ENCODE measurements at places on chromosomes 1 and 21.

- no peak for DNase-seq
Measured at GRCh38 chr1:182332261-182333060, 59.1 kb downstream of the GLUL start.

- DNase-seq, result no peak
Measured at GRCh38 chr1:197915260-197915861, 1.8 kb upstream of the LHX9 start.

DNA sequence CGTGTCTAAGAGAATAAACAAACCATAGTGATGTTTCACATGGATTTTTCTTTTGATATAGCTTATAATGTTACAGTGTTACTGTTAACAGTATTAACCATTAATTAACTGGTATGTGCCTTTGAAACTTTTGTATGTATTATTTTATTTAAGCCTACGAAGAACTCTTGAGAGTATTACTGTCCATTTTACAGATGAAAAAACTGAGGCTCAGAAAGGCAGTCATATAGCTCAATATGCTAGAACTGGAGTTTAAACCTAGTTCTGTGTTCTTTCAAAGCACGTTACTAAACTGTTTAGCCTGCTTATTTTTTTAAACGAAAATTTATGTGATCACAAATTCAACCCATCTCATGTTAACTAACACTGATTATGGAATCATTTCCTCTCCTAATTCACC is 83.5 kb downstream of the POU2F1 start:
- no peak for DNase-seq

- DNase-seq, result peak; percentile 17
Measured at GRCh38 chr21:41709965-41710822, 56.7 kb downstream of the RIPK4 start.

- DNase-seq, result no peak
Measured at GRCh38 chr1:94871031-94871430, 50.9 kb downstream of the SLC44A3 start.

- DNase-seq, result no peak
Measured at GRCh38 chr1:17802164-17802563, 47.0 kb downstream of the ACTL8 start.

DNA sequence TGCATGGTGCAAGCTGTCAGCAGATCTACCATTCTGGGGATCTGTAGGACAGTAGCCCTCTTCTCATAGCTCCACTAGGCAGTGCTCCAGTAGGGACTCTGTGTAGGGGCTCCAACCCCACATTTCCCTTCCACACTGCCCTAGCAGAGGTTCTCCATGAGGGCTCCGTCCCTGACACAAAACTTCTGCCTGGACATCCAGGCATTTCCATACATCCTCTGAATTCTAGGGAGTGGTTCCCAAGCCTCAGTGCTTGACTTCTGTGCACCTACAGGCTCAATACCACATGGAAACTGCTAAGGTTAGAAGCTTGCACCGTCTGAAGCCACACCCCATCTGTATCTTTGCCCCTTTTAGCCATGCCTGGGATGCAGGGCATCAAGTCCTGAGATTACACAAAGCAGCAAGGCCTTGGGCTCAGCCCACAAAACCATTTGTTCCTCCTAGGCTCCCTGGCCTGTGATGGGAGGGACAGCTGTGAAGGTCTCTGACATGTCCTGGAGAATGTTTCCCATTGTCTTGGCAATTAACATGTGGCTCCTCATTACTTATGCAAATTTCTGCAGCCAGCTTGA is 117.0 kb upstream of the NFIA start:
- no peak for DNase-seq

DNA sequence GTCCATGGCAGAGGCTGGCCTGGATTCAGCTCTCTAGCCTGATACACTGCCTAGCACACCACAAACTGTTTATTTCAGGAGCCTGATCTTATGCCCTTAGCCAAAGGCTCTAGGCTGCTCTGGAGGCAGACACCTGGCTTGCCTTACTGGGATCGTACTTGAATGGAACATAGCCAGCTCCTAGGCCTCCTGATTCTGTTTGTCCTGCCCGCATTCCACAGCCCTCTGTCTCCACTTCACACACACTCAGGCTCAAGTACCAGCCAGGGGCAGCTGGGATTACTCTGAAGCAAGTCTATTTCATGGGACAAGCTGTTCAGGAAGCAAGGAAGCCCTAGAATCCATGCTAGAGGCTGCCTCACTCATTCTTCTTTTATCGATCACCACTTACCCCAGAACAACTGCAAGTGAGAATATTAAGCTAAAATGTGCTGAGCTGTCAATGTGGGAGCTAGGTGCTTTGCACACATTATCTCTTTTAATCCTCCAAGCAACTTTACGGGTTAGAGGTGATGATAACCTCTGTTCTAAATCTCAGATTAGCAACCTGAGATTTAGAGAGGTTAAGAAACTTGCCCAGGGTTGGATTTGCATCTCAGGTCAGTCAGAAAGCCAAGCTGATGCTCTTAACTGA is 31.1 kb upstream of the CYP4B1 start:
- DNase-seq, result no peak

- DNase-seq, result no peak
Measured at GRCh38 chr1:244851546-244852231, 12.7 kb downstream of the HNRNPU start.

- no peak for DNase-seq
Measured at GRCh38 chr1:12549460-12550349, 68.3 kb downstream of the DHRS3 start.
